ENCODE measurements at places on chromosomes 5 and 9.

DNA sequence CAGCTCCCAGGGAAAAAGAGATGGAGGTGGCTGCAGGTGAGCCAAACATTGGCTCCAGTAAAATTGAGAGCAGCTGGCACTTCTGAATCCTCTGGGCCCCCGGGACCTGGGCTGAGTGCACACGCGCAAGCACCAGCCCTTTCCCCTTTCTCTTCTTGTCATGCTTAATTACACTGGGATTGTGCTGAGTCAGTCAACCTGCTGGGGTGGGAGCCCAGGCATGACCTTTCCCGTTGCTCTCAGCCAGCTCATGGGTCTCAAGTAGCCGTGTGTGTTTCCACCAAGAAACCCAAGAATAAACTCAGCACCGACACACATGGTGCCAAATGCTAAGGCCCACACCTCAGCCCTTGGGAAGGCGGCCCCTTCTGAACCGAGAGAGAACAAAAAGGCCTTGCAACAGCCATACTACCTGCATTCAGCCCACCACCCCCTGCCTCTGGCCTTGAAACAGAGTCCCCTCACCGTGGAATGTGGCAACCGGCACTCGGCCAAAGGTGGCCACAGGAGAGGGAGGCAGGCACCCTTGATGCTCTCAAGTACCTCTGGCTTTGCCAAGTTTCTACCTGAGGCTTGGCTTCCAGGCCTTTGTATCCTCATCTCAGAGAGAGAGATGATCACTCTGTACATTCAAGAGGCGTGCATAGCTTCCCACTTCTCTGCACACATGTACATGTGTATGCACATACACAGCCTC is 28.1 kb downstream of the SLIT3 start:
- DNase-seq, result no peak

- no peak for DNase-seq
Measured at GRCh38 chr5:138352722-138353559, 456 bp downstream of the KDM3B start.

GRCh38 chr9:31783491-31783890 is 601.0 kb upstream of the ACO1 start:
- no peak for DNase-seq

GRCh38 chr9:127828262-127829031 is 25.8 kb downstream of the FPGS start:
- DNase-seq, result no peak

DNA sequence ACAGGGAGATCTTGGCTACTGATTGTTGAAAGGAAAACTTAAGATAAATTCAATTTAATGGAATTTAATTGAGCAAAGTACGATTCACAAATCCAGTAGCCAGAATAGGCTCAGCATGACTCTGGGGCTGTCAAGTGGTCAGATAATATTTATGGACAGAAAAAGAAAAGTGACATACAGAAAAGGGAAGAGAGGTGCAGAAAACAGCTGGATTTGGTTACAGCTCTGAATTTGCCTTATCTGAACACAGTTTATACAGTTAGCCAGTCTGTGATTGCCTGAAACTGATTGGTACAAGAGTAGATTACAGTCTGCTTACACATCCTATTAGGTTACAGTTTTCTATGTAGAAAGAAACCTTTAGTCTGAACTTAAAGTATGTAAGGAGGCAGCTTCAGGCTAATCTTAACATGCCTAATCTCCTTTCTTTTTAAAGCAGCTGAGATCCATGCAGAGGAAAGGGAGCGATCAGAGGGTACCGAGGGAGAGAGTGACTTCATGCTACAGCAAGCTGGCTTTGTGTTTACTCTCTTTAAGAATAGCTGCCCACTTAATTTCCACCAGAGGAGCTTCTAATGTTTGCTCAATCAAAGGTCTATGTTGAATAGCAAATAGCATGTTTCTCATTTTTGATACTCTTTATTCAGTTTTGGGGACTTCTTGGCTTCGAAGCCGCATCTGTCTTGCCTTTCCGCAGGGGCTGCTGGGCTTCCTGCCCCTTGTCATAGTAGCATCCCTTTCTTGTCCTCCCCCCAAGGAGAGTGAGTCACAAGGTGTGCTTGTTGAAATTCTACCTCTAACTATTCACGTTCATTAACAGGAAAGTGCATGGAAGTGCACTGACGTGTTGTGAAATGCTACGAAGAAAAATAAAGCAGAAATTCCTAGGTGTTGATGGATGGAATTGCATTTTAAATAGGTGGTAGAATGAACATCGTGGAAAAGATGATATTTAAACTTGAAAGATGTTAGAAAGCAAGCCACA is 761.2 kb downstream of the TAF11L14 start:
- no peak for DNase-seq

DNA sequence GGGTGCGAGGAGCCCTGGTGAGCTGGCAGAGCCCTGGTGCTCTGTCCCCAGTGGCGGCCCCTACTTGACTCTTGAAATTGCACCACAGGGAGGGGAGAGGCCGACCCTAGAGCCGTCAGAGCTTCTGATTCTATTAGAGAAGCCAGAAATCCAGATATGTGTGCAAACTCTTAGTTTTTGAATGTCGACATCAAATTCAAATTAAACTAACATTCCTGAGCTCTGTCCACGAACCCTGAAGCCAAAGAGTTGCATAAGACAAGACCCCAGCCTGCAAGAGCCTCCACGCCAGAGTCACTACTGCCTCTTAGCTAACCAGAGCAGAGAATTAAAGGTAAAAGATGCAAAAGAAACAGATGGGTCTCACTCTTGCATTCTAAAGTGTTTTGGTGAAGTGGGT is 29.8 kb upstream of the MSX2 start:
- no peak for DNase-seq

DNA sequence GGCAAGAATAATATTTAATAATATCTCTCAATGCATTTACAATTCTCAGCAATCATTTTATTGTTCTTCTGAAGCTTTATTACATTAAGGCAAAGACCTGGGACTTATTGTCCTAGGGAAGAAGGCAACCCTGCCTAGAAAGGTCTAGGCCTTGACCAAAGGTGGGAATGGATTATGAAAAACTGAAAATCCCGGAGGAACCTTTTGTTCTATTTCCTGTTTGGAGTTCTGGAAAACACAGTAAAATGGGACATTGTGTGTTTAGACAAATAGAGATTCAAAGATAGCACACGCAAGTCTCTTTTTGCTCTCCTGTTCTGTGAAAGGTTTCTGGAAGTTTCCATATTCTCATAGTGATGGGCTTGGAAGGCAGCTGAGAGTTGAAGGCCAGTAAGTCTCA is 31.1 kb downstream of the BAAT start:
- DNase-seq, result no peak

DNA sequence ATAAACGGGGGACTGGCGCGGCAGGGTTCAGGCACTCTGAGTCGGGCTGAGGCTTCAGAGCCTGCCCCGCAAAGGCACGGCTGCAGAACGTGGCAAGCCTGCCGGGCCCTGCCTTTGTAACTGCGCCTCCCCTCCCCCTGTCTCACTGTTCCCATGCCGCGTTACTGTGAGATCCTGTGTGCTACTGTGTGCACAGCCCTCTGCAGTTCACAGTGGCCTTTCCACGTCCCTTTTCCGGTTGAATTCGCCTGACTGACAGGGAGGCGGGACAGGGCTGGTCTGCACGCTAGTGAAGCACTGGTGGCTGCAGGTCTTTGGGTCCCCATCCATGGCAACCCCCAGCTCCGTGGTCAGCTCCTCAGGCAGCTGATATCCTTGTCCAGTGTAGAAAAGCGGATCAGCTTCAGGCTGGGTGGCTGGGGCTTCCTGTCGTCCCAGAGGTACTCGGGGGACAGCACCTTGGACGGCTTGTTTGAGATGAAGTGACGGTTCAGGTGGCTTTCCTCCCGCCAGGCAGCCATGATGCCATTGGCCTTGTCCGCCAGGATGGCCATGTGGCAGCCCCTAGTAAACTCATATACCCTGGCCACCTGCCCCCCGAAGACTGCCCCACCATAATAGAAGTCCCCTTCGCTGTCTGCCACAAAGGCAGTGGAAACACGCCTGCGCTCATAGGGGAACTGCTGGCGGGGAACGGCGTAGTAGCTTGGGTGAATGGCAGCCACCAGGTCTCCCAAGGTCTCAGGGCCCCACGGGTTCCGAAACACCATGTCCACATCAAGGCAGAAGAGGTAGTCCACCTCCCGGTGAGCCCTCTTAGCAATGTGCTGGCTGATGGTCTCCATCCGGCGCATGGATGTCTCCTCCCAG is 10.3 kb downstream of the GBGT1 start:
- DNase-seq, result no peak

DNA sequence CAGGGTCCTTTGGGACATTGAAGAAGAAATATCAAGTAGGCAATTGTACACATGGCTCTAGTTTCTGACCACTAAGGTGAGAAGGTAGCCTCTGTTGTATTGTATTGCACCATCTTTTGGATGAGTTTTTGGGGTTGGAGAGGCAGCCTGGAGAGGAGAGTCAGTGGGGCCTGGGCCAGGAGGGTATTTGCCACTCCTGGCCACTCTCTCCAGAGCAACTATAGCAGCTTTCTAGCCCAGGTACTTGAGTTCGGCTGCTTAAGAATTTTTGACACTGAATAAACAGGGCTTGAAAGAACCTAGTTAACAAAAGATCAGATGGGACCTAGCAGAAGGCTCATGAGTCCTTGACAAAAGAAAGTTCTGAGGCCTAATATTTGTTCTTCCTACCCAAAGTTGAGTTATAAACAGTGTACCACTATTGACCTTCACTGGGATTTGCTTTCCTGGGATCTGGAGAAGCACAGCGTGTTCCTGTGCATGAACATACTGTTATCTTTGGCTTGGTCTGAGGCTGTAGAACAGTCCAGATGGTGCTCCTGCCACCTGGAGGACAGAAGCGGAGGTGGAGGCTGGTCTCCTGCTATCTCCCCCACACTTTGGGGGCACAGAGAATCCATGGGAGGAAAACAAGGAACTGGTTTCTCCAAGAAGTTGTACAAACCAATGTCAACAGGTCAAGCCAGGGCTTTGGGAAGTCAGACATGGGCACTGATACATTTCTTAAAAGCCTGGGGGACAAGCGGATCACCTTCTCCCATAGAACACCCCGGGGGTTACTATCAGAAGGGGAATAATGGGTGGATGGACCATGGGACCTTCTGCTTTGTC is 110.4 kb upstream of the LIFR start:
- DNase-seq, result no peak

DNA sequence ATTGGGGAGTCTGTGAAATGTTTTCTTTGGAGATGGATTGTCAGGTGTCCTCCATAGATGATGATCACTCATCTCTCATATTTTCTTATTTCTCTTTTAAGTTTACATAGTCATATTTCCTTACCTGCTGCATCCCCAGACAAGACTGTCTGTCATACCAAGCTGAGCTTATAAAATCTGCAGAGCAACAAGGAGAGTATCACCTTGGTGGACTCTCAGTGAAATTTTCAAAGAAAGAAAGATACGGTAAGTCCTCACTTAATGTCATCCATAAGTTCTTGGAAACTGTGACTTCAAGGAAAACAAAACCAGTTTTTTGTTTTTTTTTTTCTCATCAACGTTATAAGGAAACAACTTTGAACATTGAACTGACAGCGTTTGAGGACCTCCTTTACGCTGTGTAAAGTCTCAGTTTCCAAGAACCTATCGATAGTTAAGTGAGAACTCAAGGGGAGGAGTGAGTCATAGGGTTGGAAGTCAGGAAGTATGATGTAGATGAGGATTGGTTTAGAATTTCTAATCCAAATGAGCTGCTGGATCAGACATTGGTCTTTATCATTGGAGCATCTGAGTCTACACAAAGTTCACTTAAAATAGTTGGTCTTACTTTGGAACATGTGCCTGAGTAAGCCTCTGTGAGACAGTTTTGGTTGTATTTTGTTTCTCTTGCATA is 45.5 kb downstream of the SPIN1 start:
- no peak for DNase-seq

- DNase-seq, result no peak
Measured at GRCh38 chr5:87410931-87411330, 1.8 kb downstream of the CCNH start.

DNA sequence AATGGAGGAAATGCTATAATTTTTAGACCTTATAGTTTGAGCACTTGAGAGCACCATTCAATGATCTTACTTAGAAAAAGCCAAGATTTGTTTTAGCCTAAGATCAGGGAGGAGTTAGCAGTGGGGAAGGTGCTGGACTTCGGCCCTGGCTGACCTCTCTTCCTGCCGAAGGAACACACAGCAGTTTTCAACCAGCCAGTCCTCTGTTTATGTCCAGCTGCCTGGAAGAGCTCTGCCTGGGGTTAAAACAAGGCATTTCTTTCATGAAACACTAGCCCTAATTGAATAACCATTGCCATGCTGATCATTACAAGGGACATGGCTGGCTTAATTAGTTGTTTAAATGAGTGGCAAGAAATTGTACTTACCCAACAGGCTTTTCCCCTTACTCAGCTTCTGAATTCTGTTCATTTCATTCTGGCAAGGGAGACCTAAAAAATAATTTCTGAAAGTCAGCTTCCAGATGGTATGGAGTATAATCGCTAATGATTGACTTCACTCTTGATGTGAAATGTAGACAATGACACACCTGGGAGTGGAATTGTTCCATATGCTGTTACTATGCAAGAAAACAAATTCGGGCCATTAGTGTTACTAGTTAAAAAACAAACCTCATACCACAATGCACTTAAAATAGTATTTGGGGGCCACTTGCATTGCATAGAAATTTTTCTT is 514.2 kb downstream of the SPOCK1 start:
- no peak for DNase-seq

DNA sequence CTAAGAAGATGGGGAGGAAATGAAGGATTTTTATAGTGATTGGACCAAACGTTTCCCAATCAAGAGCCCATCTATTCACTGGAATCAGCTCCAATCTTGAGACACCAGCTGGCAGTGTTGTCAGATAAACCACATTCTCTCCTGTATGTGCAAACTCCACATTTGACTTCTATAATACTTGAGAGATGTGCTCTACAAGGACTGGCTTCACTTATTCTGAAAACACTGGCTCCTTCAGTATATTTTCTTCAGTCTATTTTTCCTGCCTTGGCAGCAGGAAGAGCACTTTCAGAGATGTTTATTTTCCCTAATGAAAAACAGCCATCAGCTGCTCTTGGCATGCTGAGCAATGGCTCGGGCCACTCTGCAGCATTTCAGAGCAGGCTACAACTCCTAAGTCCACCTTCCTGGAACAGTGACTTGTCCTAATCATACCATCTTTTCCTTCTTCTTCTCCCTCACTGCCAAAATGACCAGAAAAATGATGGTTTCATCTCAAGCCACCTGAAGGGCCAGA is 96.9 kb upstream of the FSTL4 start:
- DNase-seq, result no peak

- DNase-seq, result no peak
Measured at GRCh38 chr5:16922430-16922829, 13.7 kb downstream of the MYO10 start.

DNA sequence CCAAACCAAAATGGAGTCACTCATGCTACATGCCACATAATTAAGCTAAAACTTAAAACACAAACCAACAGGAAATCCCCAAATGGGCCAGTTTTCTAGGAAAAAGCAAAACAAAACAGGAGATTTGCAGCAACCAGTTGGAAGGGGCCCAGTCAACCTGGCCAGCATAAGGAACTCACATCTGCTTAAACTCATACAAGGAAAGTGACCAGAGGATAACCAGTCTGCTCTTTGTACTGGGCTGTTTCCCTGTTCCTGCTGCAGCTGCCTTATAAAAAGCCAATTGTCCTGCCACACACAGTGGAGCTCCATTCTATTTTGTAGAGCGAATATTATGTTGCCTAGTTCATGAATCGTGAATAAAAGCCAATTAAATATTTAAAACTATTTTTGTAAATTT is 29.5 kb upstream of the PTPDC1 start:
- DNase-seq, result no peak

Measured in epithelial cell of proximal tubule (primary cell).